ENCODE measurements at places on chromosomes 3 and 15.

GRCh38 chr3:167538081-167538480 is 64.2 kb upstream of the SERPINI2 start:
- DNase-seq: no peak

DNA sequence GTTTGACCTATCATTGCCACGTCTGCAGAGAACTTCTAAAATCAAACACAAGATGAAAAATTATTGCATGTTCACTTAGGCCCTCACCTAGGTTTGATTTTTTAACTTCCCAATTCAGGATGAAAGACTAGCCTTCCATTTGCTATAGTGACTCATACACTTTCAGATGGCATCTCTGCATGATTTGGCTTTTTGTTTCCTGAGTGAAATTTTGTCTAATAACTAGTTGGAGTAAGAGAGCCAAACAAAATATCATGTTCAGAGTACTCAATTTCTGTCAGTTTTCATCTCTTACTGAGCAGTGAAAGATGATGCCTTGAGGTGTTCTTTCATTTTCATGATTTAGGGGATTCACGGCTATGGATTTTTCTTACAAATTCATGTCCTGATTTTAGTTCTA is 122.9 kb downstream of the NSUN3 start:
- DNase-seq: peak; percentile 7

DNA sequence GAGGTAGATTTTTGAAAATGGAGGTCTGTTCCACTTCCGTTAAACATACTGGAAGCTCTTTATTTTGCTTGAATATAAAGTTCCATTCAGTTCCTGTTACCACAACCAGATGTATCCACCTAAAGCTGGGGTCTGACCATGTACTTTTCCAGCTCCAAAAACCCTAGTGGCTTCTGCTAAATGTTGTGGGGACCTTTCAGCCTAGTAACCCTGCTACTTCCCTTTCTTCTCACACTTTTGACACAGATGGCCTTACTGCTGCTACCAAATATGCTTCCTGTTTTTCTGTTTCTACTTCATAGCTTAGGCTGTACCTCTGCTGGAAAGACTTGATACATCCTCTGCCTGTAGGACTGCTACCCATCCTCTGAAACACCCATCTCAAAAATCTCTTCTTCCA is 87.8 kb downstream of the COL6A6 start:
- DNase-seq: no peak

DNA sequence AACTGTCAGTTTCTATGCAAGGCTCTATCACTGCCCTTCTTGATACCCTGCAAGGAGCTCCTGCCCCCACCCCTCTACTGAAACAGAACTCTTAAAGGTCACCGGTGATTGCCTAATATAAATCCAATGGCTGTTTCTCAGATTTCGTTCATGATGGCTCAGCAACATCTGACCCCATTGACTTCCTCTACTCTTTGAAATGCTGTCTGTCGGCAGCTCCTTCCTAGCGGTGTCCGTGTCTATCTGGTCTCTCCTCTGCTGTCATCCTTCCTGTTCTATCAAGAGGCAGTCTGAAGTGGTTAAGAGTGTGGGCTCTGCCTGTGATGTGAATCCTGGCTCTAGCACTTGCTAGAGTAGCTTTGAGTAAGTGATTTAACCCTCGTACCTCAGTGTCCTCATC is 5.5 kb downstream of the TMEM266 start:
- DNase-seq: no peak

GRCh38 chr3:46900007-46900292 is 22.4 kb downstream of the PTH1R start:
- DNase-seq: no peak

DNA sequence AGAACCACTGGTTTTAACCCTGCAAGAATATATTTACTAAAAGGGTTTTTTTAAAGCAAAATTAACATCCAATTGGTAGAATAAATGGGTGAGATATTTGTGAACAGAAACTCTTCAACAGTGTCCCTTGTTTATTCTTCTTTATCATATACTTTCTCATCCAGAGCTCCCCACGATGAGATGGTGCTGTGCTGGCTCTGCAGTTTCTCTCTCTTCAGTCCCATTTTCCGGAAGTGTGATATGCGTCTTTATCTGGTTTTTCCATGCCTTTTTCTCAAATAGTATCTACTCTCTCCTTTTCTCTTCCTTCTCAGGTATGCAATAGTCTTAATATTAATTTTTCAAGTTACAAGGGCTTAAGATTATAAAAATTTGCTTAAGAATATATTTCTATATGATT is 1.5 kb downstream of the EAF2 start:
- DNase-seq: no peak

DNA sequence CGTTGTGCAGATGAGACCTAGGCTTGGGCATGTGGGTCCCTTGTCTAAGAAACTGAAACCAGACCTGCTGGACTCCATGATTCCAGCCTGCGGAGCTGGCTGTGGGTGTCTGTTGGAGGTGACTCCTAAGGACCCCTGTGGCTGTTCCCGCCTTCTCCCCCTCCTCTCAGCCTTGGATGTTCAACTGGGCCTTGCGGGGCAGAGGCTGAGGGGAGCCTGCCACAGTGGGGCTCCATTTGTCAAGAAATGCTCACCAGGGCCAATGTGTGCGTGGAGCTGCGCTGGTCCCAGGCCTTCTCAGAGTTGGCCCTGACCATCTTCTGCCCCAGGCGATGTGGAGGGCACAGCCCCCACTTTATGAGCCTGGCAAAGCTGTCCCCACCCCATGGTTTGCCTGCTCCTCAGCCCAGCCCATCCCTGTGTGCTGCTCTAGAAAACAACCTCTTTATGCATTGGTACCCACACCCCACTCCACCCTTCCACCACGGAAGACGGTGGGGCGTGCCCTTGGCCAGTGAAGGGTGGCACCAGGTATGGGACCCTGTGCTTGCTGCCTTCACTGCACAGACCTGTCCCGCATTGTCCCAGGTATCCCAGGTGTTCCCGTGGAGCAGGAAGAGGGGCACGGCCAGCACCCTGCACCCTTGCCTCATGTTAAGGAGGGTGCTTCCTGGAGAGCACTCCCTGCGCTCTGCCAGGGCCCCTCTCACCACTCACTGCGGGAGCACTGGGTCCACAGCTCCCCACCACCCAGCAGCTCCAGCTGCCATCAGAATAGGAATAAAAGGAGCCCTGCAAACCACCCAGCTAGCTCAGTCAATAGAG is 7.9 kb downstream of the MESP2 start:
- no peak for DNase-seq

DNA sequence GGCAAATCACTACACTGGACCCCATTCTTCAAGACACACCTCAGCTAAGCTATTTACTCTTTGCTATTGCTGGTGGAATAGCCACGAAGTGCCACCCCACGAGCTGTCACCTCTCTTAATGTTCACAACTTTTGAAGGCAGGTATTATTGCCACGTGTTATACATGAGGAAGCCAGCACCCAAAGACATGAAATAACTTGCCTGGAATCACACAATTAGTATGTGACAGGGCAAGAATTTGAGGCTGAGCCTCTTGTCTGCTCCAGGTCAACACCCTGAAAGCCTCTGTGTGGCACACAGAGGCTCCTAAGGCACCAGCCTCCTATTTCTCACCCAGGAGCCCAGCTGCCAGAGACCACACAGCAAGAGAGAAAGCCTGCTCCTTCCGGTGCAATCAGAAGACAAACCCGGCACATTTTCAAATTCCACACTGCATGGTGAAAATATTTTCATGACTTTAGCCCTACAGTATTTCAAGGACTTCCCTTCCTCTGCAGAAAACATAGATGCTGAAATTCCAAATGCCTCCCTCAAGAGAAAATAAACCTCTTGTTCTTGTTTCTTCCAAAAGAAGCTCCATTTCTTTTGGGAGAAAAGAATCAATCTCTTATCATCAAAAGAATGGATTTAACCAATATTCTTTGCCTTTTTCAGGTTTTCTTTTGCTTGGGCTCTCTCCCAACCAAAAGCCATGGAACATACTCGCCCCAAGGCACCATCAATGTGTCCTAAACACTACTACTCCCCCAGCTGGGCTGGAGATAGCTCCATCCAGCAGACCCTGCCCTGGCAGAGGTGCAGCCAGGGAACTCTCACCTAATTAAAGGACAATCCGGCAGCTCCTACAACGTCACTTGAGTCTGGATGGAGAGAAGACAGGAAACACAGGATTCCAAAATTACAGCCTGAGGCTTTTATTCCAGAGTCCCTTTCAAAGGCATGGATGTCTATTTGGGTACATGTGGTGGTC is 84.7 kb upstream of the THBS1 start:
- peak; percentile 49 for DNase-seq

GRCh38 chr3:57006949-57007419 is 53.5 kb upstream of the SPATA12 start:
- DNase-seq: peak; percentile 65

- DNase-seq: no peak
These were observed 46.0 kb downstream of the MEIS2 start for GRCh38 chr15:37054336-37054735.

DNA sequence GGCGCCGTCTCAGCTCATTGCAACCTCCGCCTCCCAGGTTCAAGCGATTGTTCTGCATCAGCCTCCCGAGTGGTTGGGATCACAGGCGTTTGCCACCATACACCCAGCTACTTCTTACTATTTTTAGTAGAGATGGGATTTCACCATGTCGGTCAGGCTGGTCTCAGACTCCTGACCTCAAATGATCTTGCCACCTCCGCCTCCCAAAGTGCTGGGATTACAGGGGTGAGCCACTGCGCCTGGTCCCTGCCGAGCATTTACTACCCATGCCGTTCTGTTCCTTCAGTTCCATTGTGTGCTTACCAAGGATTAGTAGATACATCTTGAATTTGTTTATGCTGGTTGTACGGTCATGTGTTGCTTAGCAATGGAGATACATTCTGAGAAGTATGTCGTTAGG is 10.3 kb downstream of the CHD2 start:
- no peak for DNase-seq

DNA sequence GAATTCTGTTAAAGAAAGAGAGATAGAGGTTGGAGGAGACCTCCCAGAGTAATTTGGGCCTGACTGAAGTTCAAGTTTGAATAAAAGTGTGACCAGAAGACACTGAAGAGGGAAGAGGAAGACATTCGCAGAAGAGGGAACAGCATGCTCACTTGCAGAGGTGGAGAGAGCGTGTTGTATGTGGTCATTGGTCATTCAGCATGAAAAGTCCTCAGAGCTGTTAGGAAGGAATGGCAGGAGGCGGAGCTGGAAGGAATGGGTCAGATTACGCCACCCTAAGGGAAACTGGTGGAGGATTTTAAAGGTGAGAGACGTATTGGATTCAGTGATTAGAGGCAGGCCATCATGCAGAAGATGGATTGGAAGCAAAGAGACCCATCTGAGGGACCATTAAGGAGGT is 41.6 kb downstream of the IQCH start:
- DNase-seq: no peak

DNA sequence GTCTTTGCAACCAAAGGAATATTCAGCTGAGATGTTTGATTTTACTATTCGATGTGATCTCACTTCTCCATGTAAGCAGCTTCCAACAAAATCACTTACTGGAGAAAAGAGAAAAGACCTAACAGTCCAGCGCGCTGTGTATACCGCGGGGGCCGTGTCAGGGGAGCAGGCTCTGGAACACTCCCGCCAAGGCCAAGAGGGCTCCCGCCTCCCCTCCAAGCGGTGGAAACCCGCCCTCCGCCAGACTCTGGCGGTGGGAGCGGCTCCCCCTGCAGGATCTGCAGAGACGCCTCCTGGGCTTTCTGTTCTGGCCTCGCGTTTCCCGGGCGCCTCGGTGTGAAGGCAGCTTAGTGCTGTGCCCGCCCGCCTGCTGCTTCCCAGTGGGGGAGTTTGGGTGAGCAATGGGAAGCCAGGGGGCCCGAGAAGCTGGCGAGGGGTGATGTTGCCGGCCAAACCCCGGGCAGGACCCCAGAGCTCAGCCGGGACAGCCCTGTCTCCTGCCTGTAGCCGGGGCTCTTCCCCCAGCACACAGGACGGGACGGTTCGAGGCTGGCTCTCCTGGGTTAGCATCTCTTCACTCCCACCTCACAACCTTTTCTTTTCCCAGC is 36.3 kb downstream of the CHST14 start:
- DNase-seq: peak; percentile 91

GRCh38 chr3:23781051-23781450 is 24.7 kb upstream of the UBE2E1 start:
- no peak for DNase-seq

GRCh38 chr3:45664578-45664977 is 24.6 kb upstream of the SACM1L start:
- no peak for DNase-seq

GRCh38 chr3:158105710-158106253 is 438 bp downstream of the SHOX2 start:
- peak; percentile 83 for DNase-seq

GRCh38 chr3:160720123-160720746 is 35.8 kb upstream of the PPM1L start:
- no peak for DNase-seq

DNA sequence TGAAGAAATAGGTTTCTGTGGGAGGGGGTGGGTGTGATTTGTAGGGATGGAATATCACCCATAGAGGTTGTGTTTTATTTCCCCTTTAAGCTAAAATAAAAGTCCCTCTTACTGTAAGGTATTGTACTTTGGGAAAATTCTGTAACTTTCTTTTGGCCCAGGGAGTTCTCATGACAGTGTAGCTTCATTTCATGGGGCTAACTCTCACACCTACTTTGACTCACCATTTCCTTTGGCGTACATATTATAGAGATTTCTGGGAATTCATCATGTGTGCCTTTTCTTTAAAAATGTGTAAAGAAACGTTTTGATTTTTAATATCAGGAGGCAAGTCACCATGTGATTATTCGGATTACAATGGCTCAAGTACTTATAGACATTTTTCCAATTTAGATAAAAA is 477.7 kb upstream of the CFAP20DC start:
- DNase-seq: peak; percentile 6

DNA sequence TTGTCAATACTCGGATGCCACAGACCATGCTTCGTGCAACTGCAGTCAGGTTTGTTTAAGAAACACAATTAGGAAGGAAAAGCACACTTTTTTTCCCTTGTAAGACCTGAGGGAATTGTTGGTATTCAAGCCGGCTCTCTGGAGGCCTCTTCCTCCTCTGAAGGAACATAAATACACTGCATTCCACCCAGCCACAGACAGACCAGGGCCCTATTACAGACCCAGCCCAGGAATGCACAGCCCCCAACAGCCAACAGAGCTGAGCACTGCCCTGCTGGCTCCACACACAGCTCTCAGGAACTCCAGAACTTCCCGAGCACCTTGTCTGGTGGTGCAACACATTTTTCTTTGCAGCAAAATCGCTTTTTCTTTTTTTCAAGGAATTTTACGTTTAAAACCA is 488.7 kb upstream of the PROK2 start:
- DNase-seq: peak; percentile 58

DNA sequence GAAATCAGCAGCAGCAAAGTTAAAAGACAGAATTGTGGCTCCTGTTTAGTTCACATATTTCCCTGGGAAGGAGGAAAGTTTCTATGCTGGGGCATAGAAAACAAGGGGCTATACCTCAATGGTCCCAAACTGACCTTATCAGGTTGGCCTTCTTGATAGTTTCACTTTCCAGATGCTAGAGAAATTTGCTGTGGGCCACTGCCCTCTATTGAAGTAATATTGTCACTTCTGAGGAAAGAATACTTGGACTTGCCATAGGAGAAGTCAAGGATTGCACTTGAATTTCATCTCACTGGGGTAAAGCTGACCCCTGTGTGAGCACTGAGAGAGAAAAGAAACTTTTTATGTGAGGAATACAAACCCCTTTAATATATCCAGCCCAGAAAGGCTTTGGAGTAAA is 49.3 kb upstream of the XCR1 start:
- peak; percentile 18 for DNase-seq

GRCh38 chr3:13552857-13553652 is 4.1 kb downstream of the FBLN2 start:
- DNase-seq: peak; percentile 53

- DNase-seq: peak; percentile 86
These were observed 90.6 kb downstream of the ABI3BP start for GRCh38 chr3:100902572-100902971.
